ENCODE measurements at places on chromosomes 5 and 9. TPM values are rescaled to one million over a fixed set of nuclear protein-coding genes. Genes with fewer than 3 reads are reported as not detected.

NR6A1 gene
- 0.65 TPM for total RNA-seq

C5 gene
- total RNA-seq, result 23.7 TPM

SOX30 gene
- total RNA-seq, result not detected

CDKN2B gene
- 45.2 TPM for total RNA-seq

MORN5 gene
- total RNA-seq, result not detected

GAS1 gene
- total RNA-seq, result 53.1 TPM

CDKN2A gene
- 20.9 TPM for total RNA-seq

CRB2 gene
- not detected for total RNA-seq

WDR38 gene
- not detected for total RNA-seq

STPG3 gene
- not detected for total RNA-seq

SLC36A1 gene
- 10.9 TPM for total RNA-seq

WASHC1 gene
- total RNA-seq, result 8.5 TPM

C9orf43 gene
- 0.34 TPM for total RNA-seq

CARTPT gene
- total RNA-seq, result not detected

PTTG1 gene
- 15.0 TPM for total RNA-seq

SET gene
- total RNA-seq, result 159 TPM

IER5L gene
- 10.6 TPM for total RNA-seq
